ENCODE measurements at places on chromosomes 7 and 10. TPM values are rescaled to one million over a fixed set of nuclear protein-coding genes. Genes with fewer than 3 reads are reported as not detected.

DNA sequence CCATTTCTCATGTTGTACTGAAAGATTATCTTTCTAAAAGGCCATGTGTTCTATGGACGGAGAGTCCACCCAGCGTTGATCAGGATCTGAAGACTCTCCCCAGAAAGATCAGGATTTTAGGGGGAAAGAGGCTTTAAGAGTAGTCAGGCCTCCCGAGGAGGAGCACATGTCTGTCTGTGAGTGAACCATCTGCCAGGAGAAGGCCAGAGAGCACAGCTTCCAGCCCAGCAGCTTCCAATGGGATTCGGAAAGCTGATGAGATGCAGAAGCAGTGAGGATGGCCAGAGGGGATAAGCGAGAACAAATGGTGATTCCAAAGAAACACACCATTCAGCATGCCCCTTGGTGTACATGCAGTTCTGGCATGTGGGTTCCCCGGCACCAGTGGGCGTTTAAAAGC lies 88.5 kb upstream of the TCERG1L start:
- no peaks in the 10 kb centered on the region for H3K4me1 ChIP-seq
- H3K36me3 ChIP-seq, result no peaks in the 10 kb centered on the region
- DNase-seq, result no peak
- H3K27me3 ChIP-seq, result peaks cover 41% of the 10 kb centered on the region
- H3K4me3 ChIP-seq, result no peak overlapping the region

GRCh38 chr10:13957856-13958255 lies 371.1 kb downstream of the PRPF18 start:
- H3K4me1 ChIP-seq, result peaks cover 29% of the 10 kb centered on the region
- H3K27me3 ChIP-seq, result no peaks in the 10 kb centered on the region
- no peaks in the 10 kb centered on the region for H3K36me3 ChIP-seq

DNA sequence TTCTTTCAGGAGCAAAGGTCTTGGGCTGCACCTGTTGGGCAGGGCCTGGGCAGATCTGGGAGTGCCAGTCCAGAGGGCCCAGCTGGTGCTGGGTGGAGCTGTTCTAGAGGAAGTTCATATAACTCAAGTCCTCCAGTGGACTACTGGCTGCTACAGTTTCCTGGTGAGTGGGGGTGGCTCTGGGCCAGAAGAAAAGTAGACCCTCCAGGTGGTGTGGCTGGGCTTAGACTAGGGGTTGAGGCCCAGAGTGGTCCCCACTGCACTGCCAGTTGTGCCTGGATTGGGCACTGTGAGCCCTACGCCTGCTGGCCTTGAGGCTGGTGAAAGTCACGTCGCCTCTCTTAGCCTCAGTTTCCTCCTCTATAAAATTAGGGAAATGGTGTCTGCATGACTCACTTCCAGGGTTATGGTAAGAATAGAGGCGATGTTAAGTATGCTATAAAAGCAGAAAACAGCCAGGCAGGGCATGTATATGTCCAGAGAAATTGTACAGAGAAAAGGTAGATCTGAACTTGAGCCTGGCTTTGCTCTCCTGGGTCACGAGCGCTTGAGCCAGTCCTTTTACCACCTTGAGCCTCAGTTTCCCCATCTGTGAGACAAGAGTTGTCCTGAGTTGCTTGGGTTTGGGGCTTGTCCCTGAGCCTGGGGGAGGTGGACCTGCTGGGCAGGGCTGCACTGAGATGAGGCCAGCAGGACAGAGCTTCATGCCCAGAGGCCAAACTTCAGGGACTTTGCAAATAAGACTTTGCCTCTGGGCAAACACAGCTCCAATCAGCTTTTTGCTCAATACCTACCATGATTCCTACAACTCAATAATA lies 3.8 kb upstream of the CLDN3 start:
- no peak for DNase-seq
- peaks cover 6% of the 10 kb centered on the region for H3K4me1 ChIP-seq
- no peak overlapping the region for H3K27ac ChIP-seq
- H3K27me3 ChIP-seq, result peaks cover 25% of the 10 kb centered on the region

- H3K36me3 ChIP-seq, result no peaks in the 10 kb centered on the region
- peaks cover 42% of the 10 kb centered on the region for H3K4me1 ChIP-seq
- H3K4me3 ChIP-seq, result no peak overlapping the region
- no peaks in the 10 kb centered on the region for H3K27me3 ChIP-seq
- no peak for DNase-seq
Measured at GRCh38 chr10:20956843-20957242, 59.7 kb upstream of the NEBL start.

DNA sequence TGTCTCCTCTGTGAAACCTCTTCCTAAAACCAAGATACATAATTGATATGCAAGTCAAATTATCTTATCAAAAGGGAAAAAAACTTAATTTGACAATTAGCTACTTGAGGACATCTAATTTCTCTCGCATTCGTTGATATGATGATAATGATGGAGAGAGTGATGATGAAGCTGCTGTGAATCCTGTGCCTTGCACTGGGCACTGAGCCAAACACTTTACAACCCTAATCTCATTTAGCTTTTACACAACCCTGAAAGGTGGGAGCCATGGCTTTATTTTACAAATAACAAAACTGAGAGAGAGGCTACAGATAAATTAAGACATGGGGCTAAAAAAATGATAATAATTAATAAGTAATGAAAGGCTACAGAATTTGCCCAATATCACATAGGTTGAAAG lies 176.0 kb downstream of the NOC3L start:
- H3K4me1 ChIP-seq, result no peaks in the 10 kb centered on the region
- DNase-seq, result no peak
- H3K27ac ChIP-seq, result no peak overlapping the region
- H3K27me3 ChIP-seq, result peaks cover 10% of the 10 kb centered on the region
- no peak overlapping the region for H3K4me3 ChIP-seq
- H3K36me3 ChIP-seq, result no peaks in the 10 kb centered on the region

- no peaks in the 10 kb centered on the region for H3K27me3 ChIP-seq
- DNase-seq, result no peak
- H3K27ac ChIP-seq, result no peak overlapping the region
- H3K4me1 ChIP-seq, result peaks cover 7% of the 10 kb centered on the region
- H3K36me3 ChIP-seq, result peaks cover 5% of the 10 kb centered on the region
Measured at GRCh38 chr7:70237831-70238575, 639.7 kb downstream of the AUTS2 start.

GRCh38 chr10:127889605-127890195 lies 3.0 kb downstream of the CLRN3 start:
- peaks cover 6% of the 10 kb centered on the region for H3K4me1 ChIP-seq
- no peak overlapping the region for H3K27ac ChIP-seq
- H3K4me3 ChIP-seq, result no peak overlapping the region
- H3K36me3 ChIP-seq, result no peaks in the 10 kb centered on the region

DNA sequence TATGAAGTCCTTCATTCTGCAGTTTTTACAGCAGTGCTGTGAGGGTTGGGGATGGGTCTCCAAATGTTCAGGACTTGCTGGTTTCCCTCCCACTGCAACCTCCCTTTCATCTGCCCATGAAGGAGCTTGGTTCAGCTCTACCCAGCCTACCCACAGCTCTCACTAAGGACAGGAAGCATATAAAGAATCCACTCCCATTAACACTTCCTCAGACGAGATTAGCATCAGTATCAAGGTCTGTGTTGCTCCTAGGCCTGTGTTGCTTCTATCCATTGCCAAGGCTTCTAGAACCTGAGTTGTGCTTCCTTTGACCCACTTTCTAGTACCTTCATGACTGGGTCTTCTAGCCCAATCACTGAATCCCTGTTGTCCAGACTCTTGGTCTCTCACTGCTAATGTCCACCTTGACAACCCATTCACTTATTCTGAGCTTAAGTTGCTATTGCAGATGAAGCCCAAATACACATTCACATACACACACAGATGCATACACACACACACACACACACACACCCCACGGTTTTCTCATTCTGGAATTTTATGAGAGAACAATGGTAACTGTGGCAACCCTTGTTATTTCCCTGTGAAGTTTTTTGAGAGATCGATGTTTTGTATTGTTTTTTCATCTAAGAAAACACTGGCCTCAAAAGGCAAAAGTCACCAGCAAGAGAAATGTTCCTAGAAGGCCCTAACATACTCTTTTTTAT lies 248.1 kb downstream of the MTERF1 start:
- H3K36me3 ChIP-seq, result no peaks in the 10 kb centered on the region
- peaks cover 29% of the 10 kb centered on the region for H3K4me1 ChIP-seq
- DNase-seq, result no peak
- H3K27ac ChIP-seq, result no peak overlapping the region
- H3K27me3 ChIP-seq, result peaks cover under 1% of the 10 kb centered on the region
- H3K4me3 ChIP-seq, result no peak overlapping the region

GRCh38 chr10:30756151-30756550 lies 126.6 kb upstream of the LYZL2 start:
- DNase-seq, result no peak
- no peaks in the 10 kb centered on the region for H3K36me3 ChIP-seq
- H3K27me3 ChIP-seq, result peaks cover 9% of the 10 kb centered on the region
- peaks cover 22% of the 10 kb centered on the region for H3K4me1 ChIP-seq
- no peak overlapping the region for H3K27ac ChIP-seq

DNA sequence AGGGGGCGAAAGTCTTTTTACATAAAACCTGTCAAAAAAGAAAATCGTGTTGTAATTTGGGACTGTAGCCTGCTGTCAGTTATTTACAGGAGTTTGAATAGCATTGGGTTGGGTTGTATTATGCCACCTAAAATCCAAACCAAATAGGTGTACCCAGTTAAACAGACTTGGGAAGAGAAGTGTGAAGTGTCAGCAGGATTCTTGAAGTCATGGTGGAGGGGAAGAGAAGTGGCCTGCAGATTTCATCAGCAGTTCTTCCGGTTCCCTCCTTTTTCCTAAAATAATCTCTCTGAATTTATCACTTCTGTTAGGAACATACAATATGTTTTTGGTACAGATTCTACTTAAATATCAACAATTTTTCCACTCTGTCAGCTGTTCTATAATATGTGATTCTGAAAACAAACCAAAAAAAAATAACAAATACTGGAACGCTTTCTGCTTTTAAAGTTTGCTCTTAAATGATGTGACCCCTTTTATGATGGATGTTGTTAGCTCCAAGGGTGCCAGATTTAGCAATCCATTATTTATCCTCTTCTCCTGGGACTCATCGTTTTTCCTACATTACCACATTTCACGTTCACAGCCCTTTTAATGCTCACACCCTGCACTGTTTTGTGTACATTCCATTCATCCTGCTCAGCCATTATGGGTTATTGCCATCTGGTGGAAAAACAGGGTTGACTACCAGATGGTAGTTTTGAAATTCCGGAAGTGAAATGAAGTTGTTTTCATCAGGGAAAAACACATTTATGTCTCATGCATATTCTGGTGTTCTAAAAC lies 18.7 kb upstream of the ARHGAP12 start:
- no peaks in the 10 kb centered on the region for H3K27me3 ChIP-seq
- no peak for DNase-seq
- H3K4me3 ChIP-seq, result no peak overlapping the region
- H3K36me3 ChIP-seq, result peaks cover 5% of the 10 kb centered on the region

DNA sequence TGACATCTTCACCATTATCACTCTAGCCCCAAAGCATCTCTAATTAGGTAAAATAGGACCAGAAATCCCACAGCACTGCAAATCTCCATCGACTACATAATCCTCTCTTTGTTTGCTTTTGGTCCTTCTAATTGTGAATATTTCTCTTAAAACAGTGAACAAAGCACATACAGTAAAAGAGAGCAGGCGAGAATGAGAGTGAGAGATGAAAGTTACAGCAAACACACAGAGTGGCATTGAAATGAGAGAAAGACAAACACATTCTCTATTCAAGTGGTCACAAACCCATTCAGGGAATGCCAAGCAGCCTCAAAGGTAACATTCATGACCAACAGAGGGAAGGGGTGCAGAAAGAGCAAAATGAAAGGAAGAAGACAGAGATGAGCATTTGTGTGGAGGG lies 109.8 kb upstream of the PTN start:
- H3K36me3 ChIP-seq, result peaks cover 8% of the 10 kb centered on the region
- no peak for DNase-seq
- no peaks in the 10 kb centered on the region for H3K27me3 ChIP-seq
- H3K27ac ChIP-seq, result no peak overlapping the region
- no peak overlapping the region for H3K4me3 ChIP-seq

GRCh38 chr7:157814931-157815705 lies 478.3 kb downstream of the DNAJB6 start:
- H3K27ac ChIP-seq, result no peak overlapping the region
- no peak for DNase-seq
- H3K27me3 ChIP-seq, result peaks cover 1% of the 10 kb centered on the region
- no peaks in the 10 kb centered on the region for H3K4me1 ChIP-seq
- no peaks in the 10 kb centered on the region for H3K36me3 ChIP-seq

DNA sequence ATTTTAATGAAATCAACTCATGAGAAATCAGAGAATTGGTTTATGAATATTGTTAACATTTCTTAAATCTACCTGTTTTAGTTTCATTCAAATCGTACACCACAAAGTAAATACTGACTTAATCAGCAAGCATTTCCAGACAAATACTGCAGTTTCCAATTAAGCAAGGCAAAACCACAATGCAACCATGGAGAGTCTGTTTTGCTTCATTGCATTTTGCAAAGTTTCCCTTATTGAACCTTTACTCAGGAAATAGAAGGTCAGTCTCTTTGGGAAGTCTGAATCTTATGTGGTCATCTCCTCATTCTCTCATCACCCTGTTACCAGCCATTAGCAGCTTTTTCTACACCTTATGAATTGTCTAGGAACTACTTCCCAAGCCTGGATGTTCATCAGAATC lies 400.5 kb downstream of the IPMK start:
- no peak for DNase-seq
- H3K36me3 ChIP-seq, result no peaks in the 10 kb centered on the region
- no peak overlapping the region for H3K27ac ChIP-seq
- no peaks in the 10 kb centered on the region for H3K4me1 ChIP-seq
- peaks cover 4% of the 10 kb centered on the region for H3K27me3 ChIP-seq

DNA sequence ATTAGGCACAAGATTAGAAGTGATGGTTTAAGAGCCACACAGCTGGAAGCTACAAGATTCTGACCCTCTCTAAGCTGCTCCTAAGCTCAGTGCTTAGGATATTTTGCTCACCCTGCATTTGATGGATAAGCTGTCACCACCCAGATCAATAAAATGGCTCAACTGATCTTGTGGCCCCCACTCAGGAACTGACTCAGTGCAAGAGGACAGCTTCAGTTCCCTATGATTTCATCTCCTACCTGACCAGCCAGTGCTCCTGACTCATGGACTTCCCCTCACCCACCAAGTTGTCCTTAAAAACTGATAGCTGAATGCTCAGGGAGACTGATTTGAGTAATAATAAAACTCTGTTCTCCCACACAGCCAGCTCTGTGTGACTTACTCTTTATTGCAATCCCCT lies 833.8 kb downstream of the GRID1 start:
- H3K27me3 ChIP-seq, result no peaks in the 10 kb centered on the region
- H3K4me1 ChIP-seq, result peaks cover 33% of the 10 kb centered on the region
- peaks cover 9% of the 10 kb centered on the region for H3K36me3 ChIP-seq
- no peak overlapping the region for H3K4me3 ChIP-seq
- no peak for DNase-seq

GRCh38 chr7:111173990-111174389 lies 83.1 kb downstream of the LRRN3 start:
- no peak for DNase-seq
- peaks cover 21% of the 10 kb centered on the region for H3K4me1 ChIP-seq
- H3K4me3 ChIP-seq, result no peak overlapping the region
- H3K27ac ChIP-seq, result no peak overlapping the region

Gene NUTM2E
- total RNA-seq, result 0.78 TPM

Gene CNPY1
- not detected for total RNA-seq

Gene H2BK1
- not detected for total RNA-seq

Gene SPDYE11
- total RNA-seq, result 0.11 TPM

Gene APBB1IP
- total RNA-seq, result not detected

Gene JAKMIP3
- total RNA-seq, result 1.3 TPM

All from mesothelial cell of epicardium (in vitro differentiated cells).